ENCODE measurements at places on chromosomes 3 and 15.

DNA sequence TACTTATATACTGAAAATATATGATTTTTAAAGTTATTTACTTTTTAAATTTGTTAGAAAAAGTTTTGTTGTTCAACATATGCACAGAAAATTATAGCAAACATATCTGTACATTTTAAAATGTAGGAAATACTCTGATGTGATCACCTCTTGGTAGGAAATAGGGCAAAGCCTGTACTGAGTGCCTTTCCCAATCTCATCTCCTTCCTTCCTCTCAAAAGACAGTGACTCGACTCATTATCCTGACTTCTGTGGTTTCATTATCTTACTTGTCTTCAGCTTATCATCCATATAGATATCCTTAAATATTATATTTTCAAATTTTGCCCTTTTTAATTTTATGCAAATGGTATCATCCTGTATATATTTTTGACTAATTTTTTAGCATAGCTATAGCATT lies 18.4 kb upstream of the ALCAM start:
- no peak for DNase-seq

GRCh38 chr3:78848392-78849288 lies 919.2 kb downstream of the ROBO1 start:
- no peak for DNase-seq

- no peak for DNase-seq
Observed at GRCh38 chr3:182027366-182027765, 315.6 kb downstream of the SOX2 start.

GRCh38 chr15:67033012-67033411 lies 32.4 kb upstream of the SMAD3 start:
- DNase-seq: no peak

- DNase-seq: no peak
Observed at GRCh38 chr15:68574046-68574445, 4.7 kb upstream of the CORO2B start.

DNA sequence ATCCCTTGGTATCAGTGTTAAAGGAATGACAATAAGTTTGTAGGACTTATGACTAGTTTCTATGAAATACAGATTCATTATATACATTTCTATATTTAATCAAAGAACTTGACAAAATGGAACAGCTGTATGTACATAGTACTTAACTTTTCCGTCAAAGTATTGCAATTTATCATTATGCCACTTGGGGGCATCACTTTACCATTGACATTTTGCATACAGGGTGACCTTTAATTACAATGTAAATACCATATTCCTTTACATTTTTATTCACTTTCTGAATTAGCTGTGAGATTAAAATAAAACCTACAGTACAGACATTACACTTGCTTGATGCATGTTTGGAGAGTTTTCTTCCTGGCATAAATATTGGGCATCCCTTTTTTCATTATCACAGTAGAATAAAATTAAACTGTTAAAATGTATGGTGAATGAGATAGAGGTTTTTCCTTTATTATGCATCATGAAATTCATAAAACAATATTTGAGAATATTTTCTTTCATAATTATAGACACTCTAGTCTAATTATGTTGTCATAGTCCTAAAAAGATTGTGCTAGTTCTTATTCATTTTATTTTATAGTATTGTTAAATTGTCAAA lies 6.9 kb downstream of the NEK11 start:
- no peak for DNase-seq

- peak; percentile 70 for DNase-seq
Observed at GRCh38 chr15:63892794-63893441, 59.2 kb upstream of the HERC1 start.

GRCh38 chr3:112786881-112787579 lies 59.6 kb downstream of the CD200R1L start:
- DNase-seq: no peak

DNA sequence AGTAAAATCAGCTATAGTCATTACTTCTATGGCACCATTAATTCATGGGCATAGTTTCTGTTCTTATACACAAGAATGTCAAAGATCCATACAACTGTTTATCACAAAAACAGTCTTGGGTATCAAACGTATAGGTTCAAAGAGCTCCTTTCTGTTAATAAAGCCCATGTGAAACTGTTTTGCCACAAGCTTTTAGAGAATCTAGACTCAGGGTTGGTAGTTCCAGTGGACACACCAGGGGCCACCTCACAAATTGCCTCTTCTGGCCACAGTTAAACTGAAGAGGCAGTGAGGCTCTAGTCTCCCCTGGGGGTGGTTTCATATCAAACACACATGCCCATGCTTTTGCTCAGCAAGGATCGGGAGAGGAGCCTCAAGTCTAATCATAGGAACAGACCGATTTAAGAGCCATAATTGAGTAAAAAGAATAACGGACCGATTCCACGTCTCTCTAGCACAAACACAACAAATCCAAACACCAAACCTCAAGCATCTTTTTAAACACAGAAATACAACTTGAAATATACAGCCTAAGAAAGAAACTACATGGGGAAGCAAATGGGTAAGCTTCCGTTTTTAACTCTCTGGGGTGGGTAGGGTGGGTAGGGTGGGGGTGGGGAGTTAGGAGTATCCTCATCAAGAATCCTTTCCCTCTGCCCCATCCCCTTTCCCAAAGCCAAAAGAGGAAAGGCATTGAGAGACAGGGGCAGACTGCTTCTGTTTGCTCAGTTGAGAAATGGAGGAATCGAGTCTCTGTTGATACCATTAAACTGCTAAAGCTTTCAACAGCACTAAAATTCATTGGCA lies 443.3 kb downstream of the MAGI1 start:
- no peak for DNase-seq

GRCh38 chr3:50600141-50600753 lies 11.3 kb downstream of the CISH start:
- DNase-seq: no peak

- DNase-seq: no peak
Observed at GRCh38 chr3:39446444-39446843, 21.0 kb upstream of the MOBP start.

DNA sequence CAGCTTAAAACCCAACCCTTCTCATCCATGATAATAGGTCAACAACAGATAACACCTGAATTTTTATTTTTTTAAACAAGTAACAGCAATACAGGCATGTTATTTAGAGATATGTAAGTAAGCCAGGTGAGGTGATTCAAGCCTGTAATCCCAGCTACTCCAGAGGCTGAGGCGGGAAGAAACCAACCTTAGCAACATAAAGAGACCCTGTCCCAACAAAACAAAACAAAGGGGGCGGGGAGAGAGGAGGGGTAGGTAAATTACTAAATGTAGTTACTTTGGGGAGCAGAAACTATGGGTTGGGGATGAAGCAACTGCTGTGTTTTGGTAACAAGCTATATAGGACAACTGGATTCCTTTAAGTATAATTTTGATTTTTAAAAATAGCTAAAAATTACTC lies 47.0 kb downstream of the GNB4 start:
- no peak for DNase-seq

- DNase-seq: no peak
Observed at GRCh38 chr15:96037584-96037983, 292.9 kb upstream of the NR2F2 start.

DNA sequence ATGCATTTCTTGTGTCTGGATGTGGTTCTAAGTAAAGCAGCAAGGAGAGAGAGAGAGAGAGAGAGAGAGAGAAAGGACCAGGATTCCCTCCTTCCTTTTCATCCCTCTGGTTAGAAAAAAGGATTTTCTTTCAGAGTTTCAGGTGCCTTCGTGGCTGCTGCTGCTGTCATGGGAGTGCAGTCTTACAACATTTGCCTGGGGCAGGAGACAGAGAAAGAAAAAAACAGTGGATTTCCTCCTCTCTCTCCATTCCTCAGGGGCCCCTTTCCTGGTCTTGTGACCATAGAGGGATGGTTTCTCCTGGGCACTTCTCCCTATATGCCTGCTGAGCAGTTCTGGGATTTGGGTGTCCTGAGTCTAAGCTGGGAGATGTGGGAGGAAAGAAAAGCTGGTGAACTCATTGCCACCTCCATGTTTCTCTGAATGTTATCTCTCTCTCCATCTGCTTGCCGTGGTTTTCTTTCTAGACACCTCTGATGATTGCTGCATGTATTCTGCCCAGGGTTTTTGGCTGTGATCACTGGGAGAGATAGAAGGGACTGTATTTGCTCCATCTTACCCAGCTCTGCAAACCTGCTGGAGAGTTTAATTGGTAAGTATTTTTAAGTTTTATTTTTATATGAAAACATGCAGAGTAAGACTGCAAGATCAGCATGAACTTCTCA lies 142.4 kb upstream of the RGMA start:
- DNase-seq: no peak

GRCh38 chr3:53258600-53259426 lies 3.0 kb upstream of the TKT start:
- no peak for DNase-seq

DNA sequence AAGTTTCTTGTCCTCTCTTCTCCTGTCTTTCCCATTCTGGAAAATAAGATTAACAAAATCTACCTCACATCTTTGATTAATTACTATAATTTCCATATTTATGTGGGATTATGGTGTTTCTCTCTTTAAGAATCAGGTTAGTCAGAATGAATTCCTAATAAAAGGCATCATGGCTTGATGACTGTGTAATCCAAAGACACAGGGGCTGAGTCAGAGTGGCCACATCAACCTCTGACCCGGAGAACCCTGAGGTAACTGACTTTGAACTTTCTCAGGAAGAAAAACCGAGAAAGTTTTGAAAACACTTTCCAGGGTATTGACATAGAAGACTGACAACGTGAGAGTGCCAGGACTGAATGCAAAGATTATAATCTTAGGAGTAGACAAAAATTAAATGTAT lies 170.3 kb upstream of the MCTP2 start:
- DNase-seq: no peak

DNA sequence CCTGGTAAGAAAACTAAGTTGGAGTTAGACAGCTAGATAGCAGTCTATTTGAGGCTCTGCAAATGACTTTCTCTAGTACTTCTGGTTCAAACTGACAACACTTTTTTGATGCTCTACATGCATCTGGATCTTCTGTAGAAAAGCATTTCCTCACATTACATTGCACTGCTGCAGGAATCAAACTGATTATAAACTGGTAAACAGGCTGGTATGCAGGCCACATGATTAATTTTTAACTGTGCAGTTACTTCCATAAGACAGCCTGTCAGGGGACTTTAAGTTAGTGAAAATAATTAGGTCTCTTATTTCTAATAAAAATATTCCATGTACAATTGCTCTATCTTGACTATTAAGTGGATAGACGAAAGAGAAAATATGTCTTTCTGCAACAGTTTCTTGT lies 550.0 kb upstream of the ALCAM start:
- DNase-seq: no peak

DNA sequence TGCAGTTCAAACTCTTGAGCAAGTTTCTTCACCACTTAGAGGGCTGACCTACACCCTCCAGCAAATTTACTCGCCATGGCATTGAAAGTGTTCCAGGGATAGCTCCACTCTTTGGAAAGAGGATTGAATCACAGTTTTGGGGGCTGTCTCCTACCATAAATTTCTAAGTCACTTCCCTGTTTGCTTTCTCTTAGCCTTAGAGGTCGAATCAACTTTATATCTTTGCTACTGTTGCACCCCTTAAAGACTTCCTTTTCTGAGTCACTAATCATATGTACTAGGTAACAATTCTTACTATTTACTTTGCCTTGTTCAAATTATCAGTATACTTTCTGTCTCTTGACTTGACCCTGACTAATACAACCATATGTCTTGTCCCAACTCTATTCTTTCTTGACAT lies 1151.8 kb upstream of the ALCAM start:
- DNase-seq: no peak

DNA sequence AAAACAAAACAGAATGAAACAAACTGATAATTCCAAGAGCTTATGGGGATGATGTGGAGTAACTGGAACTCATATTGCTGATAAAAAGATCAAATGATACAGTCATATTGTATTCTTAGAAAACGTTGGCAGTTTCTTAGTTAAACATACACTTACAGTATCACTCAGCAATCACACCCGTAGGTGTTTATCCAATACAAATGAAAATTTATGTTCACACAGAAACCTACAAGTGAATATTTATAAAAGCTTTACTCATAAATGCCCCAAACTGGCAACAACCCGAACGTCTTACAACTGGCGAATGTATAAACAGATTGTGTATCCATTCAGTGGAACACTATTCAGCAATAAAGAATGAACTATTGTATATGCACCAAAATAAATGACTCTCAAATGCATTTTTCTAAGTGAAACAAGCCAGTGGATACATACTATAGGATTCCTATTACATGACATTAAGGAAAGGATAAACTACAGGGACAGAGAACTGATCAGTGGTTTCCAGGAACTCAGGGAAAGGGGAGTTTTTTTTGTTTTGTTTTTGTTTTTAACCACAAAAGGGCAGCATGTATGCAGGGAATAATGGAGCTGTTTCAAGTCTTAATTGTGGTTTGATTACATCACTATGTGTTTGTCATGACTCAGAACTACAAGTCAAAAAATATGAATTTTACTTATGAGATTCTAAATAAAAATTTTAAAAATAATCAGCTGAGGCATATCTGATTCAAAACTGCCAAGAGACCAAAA lies 71.8 kb upstream of the NDUFB4 start:
- no peak for DNase-seq

DNA sequence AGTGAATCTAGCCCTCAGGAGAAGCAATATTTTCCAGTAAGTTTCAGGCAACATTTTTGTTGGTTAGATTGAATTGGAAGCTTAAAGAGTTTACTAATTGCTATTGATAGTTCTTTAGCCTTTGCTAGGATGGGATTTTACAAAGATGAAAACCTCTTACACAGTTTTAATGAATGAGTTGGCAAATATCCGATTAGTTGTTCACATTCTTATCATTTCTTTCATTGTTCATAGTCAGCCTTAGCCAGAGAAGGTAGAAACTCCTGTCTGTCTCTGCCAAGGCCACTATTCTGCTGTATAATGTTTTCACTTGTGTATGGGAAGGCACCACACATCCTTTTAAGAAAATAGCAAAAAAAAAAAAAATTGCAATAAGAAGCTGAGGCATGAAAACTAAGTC lies 222.0 kb upstream of the MANF start:
- DNase-seq: no peak

DNA sequence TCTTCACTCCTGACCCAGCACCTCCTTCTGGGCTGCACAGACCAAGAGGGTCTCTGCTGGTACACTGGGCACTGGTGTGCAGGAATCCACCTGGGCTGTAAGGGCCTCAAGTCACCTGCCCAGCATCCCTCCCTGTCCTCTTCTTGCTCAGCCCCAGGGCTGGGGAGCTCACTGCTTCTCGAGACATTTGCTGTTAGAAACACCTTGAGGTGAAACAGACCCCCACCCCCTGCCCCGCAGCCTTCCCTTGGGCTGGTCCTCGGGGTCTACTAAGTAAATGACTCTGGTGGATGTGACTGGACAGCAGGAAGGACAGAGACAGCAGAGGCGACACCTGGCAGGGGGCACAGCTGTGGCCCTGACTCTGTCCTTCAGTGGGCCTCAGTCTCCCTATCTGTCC lies 29.1 kb downstream of the LOXL1 start:
- DNase-seq: no peak

GRCh38 chr15:93882141-93882540 lies 349.2 kb upstream of the MCTP2 start:
- no peak for DNase-seq
